Ascending aorta (tissue), 2 donors: ENCODE measurements at places on chromosomes 5 and 9.
A peak's percentile ranks its signal among the peaks of the same experiment; 100 is the strongest.

DNA sequence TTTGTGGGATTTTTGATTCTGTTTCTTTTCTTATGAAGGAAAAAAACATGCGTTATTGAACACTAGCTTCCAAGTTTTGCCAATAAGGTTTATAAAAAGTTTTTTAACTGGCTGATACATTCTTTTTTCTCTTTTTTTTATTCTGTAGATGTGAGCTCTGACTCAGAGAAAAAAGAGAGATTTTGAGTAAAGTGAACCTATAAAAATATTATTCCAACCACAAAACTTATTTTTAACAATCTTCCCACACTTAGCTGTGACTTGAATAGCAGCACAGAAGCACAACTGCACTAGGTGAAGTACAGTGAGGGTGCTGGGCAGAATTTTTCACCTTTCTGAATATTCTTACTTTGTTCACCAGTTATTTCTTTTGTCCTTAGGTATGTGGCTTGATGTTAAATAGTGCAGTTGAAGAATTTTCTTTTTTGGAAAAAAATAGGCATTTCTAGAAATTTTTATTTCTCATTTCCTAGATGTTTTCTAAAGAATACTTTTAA, 41.6 kb downstream of the CHSY3 start:
- no peak for DNase-seq

DNA sequence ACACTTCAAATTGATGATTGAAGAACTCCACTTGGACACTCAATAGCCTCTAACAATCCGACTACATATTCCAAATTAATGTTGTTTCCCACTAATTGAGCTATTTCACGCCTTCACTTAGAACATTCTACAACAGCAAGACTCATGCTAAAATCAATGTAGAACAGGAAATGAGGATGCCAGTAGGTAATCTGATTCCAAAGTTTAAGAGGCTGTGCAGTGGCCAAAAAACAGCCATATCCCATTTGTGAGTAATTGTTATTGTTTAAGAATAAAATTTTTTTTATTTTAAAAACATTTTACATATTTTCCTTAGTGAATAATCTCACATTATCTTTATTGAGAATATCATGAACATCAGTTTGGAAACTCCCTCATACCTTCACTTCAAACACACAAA, 35.7 kb upstream of the GHR start:
- DNase-seq = no peak

GRCh38 chr5:89988998-89989655, 420.4 kb downstream of the CETN3 start:
- DNase-seq = peak; percentile 76

DNA sequence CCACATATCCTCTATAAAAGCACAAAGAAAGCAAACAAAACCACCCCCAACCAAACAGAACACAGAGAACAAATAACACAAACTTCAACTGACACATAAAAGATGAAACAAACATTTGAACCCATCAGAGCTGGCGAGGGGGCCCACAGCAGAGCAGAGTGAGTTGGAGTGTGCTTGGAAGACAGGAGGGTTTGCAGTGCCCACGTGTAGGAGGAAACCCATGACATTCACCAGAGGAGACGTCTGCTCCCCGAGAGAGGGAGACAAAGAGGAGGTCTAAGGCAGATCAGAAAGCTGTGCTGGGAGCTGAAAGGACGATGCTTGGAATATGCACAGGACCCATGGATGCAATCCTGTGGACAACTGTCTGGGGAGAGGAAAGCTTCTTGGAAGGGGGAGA, 27.0 kb downstream of the MRPL36 start:
- DNase-seq = no peak

GRCh38 chr9:90176901-90177300, 465.7 kb downstream of the DIRAS2 start:
- DNase-seq = no peak

DNA sequence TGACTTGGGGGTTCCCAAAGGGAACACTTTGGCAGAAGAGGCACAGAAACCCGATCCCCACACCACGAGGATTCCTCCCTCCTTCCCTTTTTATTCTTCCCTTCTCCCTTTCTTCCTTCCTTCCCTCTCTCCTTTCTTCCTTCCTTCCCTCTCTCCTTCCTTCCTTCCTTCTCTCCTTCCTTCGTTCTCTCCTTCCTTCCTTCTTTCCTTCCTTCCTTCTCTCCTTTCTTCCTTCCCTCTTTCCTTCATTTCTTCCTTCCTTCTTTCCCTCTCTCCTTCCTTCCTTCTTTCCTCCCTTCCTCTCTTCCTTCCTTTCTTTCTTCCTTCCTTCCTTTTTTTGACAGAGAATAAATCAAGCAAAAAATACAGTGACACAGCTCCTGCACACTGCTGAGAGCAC, 168.0 kb upstream of the NFIL3 start:
- DNase-seq = no peak

GRCh38 chr9:127979333-127980059, 1.3 kb downstream of the EEIG1 start:
- DNase-seq = no peak

GRCh38 chr5:159392871-159393270, 62.6 kb upstream of the IL12B start:
- no peak for DNase-seq

DNA sequence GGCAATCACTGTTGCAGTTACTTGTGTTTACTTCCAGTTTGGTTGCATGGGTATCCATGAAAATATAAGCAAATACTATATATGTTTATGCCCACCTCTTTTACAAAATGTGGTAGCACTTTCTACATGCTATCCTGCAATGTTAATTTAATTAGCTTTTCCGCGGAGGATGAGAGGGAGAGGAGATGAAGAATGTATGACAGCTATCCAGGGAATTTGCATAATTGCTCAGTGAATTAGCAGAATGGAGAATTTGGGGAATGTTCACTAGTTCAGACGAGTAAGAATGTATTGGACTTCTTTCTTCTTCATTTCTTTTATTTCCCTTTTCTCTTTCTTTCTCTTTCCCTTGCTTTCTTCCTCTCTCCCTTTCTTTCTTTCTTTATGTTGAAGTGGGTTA, 140.7 kb upstream of the SLC28A3 start:
- DNase-seq = no peak

GRCh38 chr5:113356487-113356886, 78.3 kb downstream of the TSSK1B start:
- no peak for DNase-seq

GRCh38 chr5:76406014-76406413, 2.9 kb downstream of the IQGAP2 start:
- no peak for DNase-seq

DNA sequence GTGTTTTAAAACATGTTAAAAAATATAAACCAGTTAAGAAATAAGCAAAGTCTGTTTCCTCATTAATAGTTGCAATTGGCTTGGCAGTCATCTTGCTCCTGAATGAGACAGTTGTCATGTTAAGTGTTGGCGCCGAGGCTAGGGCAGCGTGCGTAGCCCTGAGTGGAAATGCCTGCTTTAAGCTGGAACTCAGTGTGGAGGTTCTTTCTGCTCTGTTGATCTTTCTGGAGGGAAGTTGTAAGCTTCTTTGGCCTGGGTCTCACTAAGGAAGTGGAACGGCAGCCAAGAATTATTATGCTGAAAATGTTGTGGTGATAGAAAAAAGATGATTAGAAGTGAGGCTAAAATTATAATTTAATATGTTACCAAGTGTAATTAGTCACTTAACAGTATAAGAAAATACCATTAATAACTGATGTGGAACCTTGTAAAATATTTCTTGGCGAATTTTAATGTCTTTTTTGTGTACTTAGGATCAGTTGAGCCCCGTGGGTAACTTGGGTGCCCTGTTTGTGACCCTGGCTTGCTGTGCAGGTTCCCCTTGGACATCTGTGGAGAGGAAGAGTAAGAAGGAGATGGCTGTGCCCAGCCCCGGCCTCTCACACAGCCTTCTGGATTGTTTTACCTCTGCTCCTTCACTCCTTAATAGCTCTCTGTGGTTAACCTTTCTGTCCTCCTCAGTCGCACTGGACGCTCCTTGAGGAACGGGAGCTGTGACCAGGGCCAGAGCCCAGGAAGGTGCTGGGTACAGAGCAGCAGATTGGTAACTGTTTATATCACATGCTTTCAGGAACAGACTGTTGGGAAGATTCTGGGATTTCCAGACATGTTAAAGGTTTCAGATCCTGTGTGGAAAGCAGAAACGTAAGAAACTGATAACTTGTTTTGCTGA, 31.0 kb downstream of the PCBD2 start:
- no peak for DNase-seq

- no peak for DNase-seq
Measured at GRCh38 chr5:53089481-53089991, 20.0 kb downstream of the MOCS2 start.

GRCh38 chr5:36896476-36896875, 19.9 kb downstream of the NIPBL start:
- no peak for DNase-seq

DNA sequence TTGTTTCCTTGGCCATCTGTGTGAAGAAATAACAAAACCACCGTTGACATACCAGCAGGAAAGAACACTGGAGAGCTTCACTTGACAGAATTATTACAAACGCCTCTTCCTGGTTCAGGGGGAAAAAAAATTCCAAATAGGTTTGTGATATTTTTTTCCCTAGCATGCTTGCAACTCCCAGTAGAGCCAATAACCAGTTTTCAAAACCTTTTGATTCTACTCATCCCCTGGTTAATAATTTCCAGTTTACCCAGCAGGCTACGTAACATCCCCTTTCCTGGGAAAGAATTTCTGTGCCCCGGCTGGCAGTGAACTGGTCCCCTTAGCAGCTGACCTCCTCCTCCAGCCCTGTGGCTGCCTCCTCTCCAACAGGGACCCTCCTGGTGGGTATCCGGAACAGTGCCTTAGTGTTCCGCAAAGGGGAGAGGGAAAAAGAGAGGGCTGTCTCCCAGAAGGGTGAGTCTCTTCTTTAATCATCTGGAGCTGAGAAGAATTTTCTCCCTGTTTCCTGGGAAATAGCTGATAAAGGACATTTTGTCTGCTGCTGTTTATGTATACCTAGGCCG, 72.8 kb upstream of the BOD1 start:
- DNase-seq = no peak

GRCh38 chr5:38734353-38734752, 111.5 kb upstream of the OSMR start:
- DNase-seq = no peak

DNA sequence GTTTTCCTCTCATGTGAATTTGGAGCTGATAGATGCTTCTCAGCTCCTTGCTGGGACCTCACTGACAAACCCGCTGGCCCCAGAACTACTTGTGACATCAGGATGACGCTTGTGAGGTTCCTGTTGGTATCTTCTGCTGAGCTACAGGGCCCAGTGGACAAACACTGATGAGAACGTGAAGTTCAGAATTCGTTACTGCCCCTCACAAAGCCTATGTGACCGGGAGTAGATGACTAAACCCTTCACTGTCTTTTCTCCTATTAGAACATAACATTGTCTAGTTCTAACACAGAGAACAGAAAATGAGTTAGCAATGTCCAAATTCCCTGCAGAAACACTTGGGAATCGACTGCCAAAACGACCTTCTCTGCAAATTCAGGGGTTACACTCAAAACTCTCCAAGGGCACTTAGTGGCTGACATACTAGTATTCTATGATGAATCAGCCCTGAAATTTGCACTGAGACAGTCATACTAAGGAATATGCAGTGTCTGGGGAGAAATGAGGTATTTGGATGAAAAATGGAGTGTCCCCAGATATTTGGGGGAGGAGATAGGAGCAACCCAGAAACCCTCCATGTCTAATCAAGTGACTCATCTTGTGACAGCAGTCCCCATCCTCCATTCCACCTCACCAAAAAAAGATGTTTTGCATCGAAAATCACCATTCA, 143.2 kb upstream of the TRIM32 start:
- DNase-seq = no peak

- DNase-seq = no peak
Measured at GRCh38 chr5:179817890-179818745, 2.6 kb upstream of the SQSTM1 start.

DNA sequence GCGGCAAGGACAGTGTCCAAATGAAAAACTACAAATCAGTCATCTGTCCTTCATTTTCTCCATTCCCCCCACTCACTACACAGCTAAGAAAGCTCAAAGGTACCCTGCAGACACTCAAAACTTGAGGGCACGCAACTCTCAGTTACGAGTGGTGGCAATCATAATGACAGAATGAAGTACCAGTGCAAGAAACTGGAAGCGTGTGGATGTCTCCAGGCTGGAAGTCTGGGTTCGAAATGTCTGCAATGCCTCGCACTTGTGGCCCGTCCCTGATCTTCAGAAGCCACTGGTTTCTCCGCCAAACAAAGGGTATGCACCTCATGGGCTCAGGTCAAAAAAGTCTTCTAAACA, 597 bp upstream of the CENPH start:
- no peak for DNase-seq

- no peak for DNase-seq
Measured at GRCh38 chr9:134688231-134688630, 46.6 kb downstream of the COL5A1 start.

- DNase-seq = no peak
Measured at GRCh38 chr9:130670644-130671043, 6.2 kb downstream of the PRDM12 start.

DNA sequence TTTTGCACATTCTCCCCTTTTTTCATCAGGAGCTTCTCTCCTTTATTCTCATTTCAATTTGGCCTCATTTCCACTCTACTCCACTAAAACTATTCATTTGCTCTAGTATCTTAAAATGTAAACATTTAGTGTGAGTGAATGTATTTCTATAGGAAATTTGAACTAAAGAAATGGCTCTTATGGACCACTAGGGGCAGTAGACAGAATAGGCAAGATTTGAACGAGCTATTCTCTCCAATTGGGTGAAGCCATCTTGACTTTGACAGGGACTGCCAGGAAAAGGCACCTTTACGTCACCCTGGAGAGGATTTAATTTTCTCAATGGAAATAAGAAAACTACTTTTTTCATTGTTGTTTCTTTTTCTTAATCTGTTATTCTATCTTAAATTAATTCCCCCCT, 666.3 kb downstream of the DNAH5 start:
- DNase-seq = no peak

DNA sequence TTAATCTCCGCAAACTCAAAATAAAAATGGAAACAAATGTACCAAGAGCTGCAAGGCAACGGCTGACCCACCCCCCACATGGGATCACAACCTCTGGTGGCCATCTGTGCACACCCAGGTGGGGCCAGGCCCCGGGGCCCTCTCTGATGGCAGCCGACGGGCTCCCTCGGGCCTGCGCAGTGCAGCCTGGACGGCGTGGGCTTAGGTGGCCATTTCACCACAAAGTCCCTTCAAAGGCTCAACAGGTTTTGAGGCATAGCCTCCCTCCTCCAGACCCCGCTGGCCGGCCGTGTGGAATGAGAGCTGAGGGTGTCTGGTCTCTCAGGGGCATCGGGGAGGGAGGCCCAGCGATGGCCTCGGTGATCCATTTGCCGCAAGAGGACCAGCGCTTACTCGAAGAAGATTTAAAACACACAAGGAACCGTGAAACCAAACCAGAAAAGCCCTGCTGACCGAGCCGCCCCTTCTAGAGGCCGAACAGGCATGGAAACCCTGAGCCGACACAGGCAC, 42.7 kb upstream of the CEP72 start:
- DNase-seq = no peak

GRCh38 chr5:142966121-142966420, 195.9 kb downstream of the ARHGAP26 start:
- no peak for DNase-seq
